ENCODE measurements at places on chromosomes 12 and 14.

GRCh38 chr14:51938137-51938536, 51.2 kb upstream of the RTRAF start:
- no peak for ATAC-seq

GRCh38 chr14:80390906-80391305, 179.6 kb upstream of the DIO2 start:
- ATAC-seq: peak; percentile 49

- ATAC-seq: no peak
Measured at GRCh38 chr14:71728386-71728785, 203.8 kb upstream of the RGS6 start.

DNA sequence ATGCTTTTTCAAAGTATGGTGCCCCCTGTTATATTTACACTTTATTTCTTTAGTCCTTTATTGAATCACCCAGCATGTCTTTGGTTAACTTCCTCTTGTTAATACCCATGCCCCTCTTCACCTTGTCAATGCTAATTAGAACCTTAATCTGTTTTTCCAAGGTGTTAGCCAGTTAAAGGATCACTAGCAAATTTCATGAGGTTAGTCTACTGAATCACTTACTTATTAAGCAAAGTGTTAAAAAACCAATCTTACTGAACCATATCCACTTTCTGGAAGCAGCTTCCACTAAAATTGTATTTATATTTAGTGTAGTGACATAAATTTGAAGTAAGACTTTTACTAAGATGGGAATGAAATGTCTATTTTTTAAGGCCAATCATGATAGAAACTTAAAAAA, 27.9 kb downstream of the TAOK3 start:
- ATAC-seq: no peak

DNA sequence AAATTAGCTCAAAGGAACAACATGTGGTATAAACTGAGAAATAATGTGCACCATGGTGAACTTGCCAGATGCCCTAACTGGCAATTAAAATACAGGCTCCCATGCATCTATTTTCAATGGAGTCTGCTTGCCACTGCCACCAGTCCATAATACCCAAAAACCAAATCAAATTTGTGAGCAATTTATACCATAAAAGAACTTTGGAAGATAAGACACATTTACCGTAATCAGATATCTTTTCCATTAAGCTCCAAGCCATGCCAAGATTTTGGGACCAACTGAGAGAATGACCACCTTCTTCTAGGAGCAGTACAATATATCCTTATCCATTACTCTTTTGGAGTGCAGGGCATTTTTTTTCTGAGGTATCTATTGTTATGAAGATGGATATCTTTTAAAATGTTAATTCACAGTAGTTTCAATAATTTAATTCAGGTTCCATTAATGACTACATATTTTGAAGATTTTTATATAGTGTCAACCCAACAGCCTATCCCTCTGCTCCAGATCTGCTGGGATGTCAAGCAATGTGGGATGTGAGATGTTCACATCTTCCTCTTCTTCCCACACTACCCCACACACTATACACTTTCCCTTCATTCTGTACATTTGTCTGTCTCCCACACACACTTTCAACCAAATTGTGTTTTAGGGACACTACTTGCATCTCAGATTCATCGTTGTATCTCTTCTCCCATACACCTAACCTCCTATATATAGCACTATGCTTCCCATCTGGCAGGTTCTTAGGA, 53.3 kb downstream of the KIF21A start:
- peak; percentile 37 for ATAC-seq

DNA sequence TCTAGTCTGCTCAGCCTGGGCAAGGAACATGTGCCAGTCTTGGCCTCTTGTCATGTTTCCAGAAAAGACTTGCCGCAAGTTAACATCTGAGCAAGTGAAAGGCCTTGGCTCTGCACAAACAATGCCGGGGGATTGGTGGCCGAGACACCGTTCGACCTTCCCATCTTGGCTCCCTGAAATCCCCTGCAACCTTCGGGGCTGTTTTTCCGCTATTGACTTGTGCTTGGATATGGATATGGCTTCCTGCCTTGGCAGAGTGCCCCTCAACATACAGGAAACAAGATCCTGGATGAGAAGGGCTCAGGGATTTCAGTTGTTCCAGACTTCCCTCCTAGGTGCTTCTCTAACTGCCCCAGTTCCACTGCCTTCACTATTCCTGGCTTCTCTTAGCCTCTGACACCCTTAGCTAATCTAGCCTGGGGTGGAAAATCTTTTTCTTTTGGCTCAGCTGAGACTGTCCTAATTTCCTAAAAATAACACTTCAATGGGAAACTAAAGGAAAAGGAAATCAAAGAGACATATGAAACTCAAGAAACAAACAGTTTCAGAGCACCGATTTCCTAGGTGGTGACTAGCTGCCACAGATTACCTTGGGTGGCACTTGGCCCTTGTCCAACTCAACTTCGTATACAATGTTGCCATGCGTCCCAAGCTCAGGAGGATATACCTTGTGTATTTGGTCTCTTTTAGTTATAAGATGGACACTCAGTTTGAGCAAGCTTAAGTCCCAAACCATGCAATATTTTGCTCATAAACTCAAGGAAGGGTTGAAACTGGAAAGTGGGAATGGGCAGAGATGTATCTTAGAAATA, 33.9 kb downstream of the RDH12 start:
- no peak for ATAC-seq

DNA sequence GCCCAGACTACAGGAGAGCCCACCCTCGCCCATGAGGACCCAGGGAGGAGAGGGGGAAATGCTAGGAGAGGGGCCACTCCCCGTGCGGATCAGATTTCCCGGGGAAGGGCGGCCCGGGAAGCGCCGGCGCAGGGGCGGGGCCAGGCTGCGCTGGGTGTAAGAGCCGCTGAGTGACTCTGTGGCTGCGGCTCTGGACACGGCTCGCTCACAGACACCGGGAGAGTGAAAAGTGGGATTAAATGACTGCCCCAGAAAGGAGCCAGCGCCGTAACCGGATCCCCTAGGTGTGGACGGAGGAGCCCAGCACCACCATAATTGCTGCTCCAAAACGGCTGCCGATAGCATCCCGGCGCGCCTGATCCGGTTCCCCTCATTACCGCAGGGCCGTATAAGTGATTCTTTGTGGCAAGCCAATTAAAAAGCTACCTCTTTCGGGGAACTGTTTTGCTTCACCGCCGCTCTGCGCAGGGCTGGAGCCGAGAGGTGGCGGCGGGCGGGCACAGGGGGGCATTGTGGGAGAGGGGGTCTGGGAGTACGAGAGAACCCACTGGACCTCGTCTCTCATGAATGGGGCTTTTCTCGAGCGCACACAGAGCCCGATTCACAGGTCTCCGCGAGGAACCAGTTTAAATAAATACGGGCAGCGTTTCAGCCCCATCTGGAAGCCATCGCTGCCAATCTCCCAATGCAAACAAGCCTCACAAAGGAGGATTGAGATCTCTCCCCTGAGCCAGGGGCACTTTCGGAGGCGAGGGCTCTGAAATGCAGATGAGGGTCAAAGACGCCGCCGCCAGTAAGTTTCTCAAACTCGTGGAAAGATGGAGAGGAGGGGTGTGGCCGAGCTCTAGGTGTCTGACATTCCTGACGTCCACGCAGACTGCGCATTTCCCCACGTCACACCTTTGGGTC, 2.5 kb downstream of the COL2A1 start:
- ATAC-seq: peak; percentile 82

- ATAC-seq: no peak
Measured at GRCh38 chr12:14473707-14474287, 93.9 kb downstream of the PLBD1 start.

DNA sequence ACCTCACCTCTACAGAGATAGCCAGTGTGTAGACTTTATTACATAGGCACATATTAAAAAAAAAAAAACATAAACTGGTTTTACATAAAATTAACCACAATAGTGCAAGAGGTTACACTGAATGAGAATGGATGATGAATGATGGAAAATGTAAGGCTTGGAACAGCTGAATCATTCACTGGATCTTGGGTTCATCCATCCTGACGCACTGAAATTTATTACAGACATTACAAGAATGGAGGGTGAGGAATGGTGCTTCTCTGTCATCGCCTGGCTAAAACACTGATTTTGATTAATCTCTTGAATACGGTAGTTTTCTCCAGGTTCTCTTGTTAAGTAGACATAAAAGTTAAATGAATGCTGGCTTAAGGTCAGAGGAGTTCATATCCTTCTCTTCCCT, 40.0 kb upstream of the GTF2A1 start:
- ATAC-seq: no peak

DNA sequence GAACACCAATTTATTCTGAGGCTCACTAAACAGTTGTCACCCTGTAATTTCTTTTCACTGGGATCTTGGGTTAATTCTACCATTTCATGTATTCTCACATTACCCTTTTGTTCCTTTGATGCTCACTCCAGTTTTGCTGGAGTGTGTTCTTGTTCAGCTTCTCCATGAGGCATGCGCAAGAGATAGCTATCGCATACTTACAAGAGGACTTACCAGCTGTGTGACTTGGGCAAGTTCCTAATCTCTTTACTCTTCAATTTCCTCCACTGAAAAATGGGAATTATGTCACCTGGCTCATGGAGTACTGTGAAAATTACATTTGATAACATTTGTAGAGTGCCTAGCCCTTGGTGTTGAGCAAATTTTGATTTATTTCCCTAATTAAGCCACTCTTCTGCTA, 56.5 kb upstream of the JDP2 start:
- ATAC-seq: no peak

DNA sequence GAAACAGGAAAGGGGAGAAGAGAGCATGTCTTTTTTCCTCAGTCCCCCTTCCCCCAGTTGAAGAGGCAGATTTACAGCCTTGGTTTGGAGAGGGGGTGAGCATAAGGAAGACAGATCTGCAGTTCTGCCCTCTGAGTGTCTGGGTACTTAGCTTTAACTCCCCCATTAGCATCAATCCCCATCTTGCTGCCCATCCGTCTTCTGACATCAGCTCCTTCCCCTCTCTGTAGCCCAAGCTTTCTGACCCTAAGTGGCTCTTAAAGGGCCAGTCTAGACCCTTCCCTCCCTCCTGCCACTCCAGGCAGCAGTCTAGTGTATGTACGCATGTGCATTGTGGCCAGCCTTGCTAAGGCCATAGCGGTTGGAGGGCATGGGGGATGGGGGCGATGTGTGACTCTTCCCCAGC, 7.3 kb downstream of the GPR84 start:
- no peak for ATAC-seq

GRCh38 chr12:92530706-92531105, 172.1 kb upstream of the PLEKHG7 start:
- no peak for ATAC-seq

DNA sequence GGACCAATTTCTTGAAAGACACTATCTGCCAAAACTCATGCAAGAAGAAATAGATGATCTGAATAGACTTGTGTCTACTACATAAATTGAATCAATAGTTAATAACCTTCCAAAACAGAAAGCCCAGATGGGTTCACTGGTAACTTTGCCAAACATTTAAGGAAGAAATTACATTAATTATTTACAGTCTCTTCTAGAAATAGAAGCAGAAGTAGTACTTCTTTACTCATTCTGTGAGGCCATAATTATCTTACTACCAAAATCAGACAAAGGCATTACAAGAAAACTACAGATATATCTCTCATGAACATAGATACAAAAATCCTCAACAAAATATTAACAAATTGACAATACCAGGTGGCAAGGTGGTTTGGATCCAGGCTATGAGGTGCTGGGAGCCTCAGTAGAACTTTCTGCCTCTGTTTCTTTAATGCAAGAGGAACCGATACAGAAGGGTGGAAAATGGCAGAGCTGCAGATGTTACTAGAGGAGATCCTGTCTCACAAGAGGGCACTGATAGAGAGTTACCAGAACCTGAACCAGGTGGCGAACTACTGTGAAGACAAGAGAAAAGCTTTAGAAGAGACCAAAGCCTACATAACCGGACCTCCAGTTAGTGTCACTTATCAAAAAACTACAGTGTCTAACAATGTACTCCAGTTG, 33.7 kb upstream of the KTN1 start:
- no peak for ATAC-seq

DNA sequence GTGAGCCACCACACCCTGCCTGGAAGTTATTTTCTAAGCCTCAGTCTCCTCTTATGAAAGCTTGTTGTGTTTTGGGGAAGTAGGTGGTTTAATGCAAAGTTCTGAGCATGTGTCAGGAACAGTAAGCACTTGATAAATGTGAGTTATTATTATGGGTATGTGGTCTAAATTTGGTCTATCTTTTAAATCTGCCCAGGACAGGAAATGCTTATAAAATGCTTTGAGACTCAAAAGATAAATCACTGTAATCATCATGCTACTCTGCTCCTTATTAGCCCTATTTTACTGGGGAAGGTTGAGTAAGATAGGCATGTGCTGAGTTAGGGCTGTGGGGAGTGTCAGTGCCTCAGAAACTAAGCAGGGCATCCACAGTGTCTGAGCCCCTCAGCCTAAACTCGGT, 13.1 kb upstream of the SRSF5 start:
- no peak for ATAC-seq

DNA sequence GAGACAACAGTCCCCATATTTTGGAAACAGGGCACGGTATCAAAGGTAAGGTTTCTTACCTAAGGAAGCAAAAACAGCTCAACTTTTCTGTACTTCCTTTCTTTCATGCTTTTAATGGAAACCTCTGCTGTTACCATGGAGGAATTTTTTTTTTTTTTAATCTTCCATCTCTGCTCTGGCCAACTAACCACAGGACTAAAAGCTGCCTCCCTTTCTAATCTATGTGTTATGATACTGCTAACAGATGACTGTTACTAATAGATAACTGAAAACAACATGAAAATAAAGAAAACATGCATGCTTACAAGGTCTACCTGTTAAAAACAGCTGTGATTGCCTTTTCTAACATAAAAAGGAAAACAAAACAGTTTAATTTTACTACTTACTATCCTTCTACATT, 168.4 kb downstream of the SOX5 start:
- ATAC-seq: no peak

DNA sequence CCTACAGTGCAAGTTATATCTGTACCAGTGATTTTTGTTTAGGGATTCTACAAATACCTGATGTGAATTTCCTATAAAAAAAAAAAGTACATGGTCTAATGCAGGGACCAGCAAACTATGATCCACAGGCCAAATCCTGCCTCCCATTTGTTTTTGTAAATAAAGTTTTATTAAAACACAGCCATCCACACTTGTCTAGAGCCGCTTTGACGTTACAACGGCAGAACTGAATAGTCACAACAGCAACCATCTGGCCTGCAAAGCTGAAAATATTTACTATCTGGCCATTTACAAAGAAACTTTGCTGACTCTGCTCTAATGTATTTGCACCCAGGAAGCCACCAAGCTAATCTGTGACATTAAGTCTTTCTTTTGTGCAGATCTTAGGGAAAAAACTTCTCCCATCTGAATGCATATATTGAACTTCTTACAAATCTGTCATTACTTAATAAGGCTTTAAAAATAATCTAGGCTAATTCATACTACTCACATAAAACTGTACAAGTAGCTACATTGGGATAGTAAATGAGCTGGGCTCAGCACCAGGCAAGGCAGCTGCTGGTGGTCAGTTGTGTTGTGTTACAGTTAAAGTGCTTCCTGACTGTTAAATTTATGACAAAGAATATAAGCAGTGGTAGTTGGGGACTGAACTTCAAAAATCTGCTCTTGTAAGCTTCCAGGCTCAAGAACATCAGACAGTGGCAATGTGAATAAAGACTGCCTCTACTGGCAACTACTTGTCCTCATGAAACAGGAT, 303.3 kb downstream of the MED13L start:
- ATAC-seq: no peak
